ENCODE measurements at places on chromosomes 7 and 10.

DNA sequence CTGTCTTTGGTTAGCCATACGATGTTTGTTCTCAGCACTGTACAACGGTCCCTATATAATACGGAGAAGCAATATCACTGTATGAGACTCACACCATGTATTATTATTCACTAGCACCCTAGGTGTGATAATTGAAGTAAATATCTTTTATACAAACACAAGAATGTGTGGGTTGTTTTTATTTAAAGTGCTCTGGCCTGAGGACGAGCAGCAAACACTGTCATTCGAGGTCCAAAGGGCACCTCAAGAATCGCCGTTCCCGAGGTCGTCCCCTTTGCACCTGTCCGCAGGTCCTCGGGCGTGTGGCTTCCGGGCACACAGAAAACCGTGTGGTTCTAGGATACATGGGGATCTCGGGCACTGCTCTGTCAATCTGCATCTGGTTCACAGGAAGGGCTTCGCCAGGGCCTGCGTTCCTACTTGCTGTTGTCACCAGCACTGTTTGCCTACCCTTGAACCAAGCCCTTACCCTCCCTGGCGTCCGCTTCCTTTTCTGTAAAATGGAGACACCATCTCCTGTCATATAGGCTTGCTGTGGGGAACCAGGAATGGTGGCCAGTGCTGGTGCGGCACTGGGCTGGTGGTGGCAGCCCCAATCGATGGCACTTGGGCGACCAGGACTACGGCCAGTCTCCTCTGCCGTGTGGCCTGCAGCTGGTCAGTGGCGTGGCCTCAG is 28.5 kb upstream of the SH2B2 start:
- DNase-seq = no peak

DNA sequence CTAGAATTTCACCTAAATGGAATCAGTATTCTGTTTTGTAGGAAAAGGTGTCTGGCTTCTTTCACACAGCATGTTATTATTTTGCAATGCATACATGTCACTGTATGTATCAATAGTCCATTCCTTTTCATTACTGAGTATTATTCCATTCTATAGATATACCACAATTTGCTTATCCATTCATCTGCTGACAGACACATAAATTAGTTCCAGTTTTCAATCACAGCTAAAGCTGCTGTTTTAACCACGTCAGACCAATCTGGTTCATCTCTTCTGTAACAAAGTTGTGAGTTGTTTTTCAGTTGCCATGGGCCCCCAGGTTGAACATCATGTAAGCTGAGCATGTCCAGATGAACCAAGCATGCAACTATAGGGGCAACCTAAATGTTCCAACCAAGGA is 282.1 kb upstream of the MKLN1 start:
- no peak for DNase-seq

DNA sequence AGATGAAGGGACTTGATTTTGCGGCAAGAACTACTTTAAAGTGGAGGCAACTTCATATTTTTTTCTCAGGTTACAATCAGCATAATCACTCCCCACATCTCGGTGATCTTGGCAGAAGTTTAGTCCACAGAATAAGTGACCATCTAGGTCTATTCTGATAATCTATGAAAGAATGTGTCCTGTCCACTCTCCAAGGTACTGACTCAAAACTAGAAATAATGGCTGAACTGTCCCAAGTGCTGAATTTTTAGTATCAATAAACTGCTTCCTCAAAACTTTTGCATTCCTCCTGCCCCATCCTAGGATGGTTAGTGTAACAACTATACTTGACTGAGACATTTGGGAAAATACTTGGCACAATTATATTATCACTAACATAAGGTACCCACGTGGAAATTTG is 10.9 kb upstream of the CHRM2 start:
- no peak for DNase-seq

DNA sequence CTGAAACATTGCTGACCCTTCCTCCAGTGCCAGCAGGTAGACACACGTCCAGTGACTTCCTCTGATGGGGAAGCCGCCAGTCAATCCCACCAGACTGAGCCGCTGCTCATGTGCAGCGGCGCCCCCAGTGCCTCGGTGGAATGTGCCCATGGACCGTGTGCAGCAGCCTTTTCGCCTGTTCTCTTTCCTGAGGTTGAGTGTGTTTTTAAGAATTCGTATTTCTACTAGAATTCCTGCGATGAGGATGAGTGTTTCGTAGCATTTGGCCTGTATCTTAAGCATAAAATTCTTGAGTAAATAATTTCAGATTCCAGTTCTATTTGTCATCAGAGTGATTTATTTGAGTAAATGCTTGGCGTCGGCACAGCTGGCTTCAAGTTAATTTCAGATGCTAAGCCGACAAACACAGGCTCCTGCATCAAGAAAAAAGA is 35.4 kb downstream of the BNIP3 start:
- no peak for DNase-seq

GRCh38 chr7:146826329-146826728 is 709.7 kb downstream of the CNTNAP2 start:
- DNase-seq = no peak

GRCh38 chr7:72058579-72058978 is 353.6 kb downstream of the CALN1 start:
- no peak for DNase-seq

All from activated CD8-positive, alpha-beta T cell treated with anti-CD3 and anti-CD28 coated beads, Interleukin-2, amount 10 ng/mL, durations not matched to agents 7 days and 5 days (primary cell).